ENCODE measurements at places on chromosomes 2 and 18.

DNA sequence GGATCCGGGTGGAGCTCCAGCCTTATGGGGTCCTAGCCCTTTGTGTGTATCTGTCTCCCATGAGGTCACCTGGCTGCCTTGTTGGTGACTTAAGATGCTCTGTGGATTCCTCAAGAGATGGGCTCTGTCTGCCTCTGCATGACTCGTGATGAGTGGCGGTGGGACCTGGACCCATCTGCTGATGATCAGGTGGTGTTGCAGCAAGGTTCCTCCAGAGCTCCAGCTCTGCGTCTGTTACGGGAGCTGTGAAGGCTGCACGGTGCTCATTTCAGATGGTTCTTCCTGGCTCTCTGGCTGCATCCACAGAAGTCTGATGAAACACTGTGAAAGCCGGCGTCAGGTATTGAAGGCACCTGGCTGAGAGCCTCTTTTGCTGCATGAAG is 2.4 kb downstream of the AGAP1 start:
- no peak for DNase-seq

DNA sequence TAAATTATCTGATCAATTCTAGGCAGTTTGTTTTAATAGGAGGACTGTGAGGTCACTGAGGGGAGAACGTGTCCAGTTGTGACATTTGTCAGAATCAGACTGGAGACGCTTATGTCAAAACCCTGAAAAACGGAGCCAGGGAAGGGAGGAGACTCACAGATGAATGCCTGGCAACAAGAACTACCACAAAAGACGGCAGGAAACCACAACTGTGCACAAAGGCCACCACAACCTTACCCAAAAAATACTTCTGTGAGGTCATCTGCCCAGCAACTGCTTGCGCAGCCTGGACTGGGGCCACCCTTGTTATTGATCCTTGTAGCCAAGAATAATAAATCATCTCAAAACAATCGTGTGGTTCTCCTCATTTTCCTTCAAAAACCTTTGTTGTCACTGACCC is 173.0 kb upstream of the ALKAL2 start:
- no peak for DNase-seq

DNA sequence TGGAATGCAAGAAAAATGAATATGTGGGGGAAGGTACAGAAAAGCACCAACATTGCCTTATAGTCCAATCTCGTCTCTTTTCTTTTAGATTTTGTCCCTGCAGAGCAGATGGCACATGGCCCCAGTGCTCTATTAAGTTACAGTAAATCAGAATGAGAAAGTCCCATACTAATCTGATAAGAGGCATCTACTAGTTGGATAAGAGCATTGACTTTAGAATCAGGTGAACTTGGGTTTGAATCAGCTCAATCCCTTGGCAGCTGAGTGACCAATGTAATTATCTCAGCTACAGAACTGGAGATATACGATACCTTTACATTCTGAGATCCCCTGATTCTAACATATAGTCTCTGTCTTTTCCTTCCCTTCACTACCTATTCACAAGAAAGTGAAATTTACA is 54.8 kb upstream of the PDE1A start:
- DNase-seq = no peak

- no peak for DNase-seq
These were observed 307.0 kb upstream of the REG3G start for GRCh38 chr2:78718473-78718872.

DNA sequence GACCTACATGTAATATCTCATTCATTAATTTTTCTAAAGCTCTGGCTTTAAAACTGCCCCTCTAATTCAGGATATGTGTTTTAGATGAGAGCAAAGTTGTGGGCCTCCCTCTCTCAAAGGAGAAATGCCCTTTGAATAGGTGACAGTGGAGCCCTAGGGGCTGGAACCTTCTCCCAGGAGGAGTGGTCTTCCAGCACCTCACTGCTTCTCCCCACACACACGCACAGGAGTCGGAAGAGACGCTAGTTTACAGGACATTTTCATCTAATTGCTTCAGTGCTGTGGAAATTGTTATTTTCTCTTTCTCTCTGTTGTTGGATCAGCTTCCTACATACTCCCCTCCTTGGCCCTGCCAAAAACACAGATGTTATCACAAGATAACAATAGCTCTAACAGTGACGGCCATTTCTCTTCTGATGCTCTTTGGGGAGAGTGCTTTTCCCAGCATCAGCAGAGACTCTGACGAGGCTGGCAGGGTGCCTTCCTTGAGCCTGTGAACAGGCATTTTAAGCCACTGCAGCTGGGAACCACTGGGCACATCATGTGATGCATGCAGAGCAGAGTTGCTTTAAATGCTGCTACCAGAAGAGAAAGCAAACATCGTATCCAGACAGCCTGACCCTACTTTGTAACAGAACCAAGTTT is 209.4 kb upstream of the SP5 start:
- DNase-seq = no peak

DNA sequence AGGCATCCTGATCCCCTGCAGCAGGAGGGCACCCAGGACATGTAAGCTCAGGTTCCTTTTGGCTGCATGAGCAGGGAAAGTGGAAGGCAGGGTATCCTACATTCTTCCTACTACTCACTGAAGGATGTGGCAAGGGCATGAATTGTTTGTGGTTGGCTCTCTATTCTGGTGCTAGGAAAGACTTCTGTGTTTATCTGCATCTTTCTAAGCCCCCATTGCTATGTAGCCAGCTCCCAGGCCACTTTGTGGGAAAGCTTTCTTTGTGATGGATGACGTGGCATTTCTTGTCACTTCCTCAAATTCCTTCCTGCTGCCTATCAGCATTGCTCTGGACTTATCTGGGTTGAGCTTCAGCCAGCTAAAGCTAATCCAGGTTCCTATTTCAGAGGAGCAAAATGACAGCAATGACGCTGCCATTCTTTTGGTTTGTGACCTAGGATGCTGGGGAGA is 46.2 kb downstream of the MEIS1 start:
- DNase-seq = no peak

- no peak for DNase-seq
These were observed 200.5 kb downstream of the HRH4 start for GRCh38 chr18:24660956-24661355.

GRCh38 chr2:179467960-179468359 is 203.3 kb upstream of the SESTD1 start:
- DNase-seq = no peak

DNA sequence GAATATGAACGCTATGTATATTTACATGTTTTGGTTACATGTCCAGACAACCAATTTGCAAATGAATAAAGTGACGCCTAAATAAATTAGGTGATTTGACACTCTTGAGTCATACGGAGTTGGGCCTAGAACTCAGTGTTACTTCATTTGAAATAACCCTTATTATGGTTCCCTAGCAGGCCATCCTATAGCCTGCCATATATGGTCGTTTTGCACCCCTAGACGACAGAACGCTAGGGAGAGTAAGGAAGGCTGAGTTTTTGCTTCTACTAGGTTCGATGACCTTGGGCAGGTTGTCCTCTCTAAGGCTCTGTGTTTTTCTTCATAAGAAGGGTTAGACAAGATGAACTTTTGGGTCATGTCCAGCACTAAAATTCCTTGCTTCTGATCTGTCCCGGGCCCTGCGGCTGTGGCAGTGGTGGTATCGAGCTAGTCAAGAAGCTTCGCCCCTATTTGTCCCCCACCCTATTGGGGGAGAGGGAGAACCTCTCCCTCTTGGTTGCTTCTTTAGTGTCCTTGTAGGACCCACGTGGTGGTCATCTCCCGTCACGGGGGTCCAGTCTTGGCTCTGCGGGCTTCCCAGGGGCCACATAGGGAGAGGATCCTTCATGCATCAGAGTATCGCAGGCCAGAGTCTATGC is 574 bp upstream of the EML4 start:
- DNase-seq = no peak

DNA sequence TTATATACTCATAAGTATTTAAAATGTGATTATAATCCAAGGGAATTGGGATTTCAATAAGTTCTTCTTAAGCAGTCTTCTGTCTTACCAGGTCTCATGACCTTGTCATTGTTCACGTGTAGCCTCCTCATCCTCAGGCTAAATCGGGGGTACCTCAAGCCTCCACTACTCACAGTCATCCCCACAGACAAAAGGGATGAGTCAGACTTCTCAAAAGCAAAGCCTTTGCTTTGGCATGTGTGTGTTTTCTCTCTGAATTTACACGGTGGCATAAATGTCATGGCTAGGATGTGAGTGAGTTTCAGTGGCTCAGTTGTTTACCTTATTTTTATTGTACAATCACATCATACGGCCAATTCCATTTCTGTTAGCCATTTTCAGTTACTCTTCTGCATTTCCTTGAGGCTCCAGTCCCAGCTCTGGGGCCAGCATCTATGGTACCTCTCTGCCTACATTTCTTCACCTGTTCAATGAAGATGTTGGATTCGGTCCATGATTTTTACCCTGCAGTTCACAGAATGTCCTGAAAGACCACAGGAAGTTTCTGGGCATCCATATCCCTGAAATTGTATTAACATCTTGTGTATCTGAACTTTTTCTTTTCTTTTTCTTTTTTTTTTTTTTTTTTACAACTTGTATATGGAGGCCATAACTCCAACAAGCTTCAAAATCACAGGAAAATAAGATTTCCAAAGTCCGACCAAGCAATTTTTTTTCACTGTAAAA is 195.3 kb downstream of the FHOD3 start:
- DNase-seq = no peak
